8988T (cell line): ENCODE measurements at places on chromosomes 7 and 10.
A peak's percentile ranks its signal among the peaks of the same experiment; 100 is the strongest.

DNA sequence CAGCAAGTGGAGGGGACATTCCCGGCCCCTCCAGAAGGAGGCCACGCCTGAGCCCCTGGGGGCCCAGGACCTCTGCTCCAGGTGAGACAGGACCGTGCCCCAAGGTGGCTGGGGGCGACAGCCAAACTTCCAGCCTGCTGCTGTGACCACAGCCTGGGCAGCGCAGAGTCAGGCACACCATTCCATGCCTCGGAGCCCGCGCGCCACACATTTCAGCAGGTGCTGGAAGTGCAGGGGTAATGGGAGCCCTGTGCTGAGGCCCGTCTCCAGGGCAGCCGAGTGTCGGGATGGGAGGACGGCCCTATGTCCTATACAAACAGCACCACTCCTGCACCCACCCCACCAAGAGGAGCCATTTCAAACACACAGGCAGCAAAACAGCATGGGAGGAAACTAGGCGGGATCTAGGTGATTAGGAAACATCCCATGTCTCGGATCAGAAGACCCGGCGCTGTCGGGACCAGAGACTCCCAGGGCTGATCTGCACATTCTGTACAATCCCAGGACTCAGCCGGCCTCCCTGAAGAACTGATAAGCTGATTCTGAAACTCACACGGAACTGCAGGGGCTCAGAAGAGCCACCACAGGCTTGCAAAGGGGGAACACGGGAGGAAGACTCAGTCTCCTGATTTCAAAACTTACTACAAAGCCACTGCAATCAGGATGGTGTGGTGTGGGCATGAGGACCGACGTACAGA, 272.3 kb downstream of the ELFN1 start:
- no peak for DNase-seq

DNA sequence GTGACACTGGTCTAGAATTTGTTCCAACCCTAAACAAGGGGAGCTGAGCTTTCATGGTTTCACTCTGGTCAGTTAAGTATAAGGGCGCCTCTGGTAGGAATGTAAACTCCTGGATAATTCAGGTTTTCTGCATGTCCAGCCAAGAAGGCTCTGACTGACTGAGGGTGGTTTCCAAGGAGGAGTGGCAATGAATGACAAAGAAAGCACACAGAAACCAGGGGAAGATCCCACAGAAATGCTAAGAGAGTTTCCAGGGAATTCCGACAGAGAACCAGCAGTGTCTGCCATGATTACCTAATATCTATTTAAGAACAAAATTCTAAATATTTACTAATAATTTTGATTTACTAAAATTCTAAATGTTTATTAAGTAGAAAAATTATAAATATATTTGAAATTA, 27.3 kb upstream of the NRG3 start:
- no peak for DNase-seq

DNA sequence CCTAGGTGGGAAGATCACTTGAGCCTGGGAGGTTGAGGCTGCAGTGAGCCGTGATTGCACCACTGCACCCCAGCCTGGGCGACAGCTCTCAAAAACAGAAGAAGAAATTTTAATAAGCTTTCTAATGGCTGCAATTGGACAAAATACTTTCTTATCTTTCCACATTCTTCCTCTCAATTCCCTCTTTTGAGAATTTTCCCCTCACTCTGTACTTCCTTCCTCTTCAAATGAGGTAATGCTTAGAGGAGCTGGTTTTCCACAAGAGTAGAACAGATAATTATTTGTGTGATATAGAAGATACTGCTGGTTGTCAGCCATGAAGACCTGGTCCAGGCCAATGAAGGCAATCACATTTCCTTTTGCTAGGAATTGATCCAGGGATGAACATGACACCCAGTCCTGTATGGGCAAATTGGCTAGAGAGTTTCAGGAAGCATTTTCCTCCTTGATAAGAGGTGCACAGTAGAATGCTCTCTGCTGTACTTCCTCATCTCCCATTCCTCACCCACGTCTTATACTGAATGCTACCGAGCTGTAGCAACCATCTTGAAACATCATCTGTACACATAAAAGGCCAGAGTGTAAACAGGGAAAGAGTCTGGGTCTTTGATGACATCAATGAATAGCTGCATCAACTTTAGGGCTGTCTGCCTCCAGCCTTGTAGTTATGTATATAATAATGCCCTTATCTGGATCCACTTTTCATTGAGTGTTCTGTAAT, 103.9 kb downstream of the CDK6 start:
- DNase-seq, result no peak

GRCh38 chr10:60172363-60172990, 217.2 kb downstream of the ANK3 start:
- DNase-seq, result no peak

DNA sequence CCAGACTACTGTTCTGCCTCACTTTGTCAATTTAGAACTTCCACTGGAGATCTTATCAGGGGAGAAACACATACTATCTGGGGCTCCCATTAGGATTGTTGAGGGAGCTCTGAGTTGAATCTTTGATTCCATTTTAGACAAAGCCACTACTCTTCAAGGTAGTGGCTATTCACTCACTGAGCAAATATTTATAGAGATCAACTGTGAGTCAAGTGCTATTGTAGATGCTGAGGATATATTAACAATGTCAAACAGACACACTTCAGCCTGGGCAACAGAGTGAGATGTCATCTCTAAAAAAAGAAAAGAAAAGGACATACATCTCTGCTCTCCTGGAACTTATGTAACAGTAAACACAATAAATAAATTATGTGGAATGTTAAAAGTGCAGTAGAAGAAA, 315.3 kb downstream of the PTEN start:
- DNase-seq, result no peak

DNA sequence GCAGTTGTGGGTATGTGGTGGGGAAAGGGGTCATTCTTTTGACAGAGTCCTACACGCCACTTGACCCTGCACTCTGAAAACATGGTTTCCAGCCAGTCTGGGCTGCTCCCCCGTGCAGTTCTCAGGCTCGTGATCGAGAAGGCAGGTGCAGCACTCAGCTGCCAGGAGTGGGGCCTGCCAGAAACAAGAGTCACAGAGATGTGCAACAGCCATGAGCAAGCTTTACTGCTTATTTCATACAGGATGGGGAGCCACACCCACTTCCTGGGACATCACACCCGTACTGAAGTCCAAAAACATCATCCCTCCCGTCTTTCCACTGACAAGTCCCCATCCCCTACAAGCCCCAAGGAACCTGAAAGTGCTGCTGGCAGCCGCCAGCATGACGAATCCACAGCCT, 9.3 kb downstream of the ATG9B start:
- peak; percentile 65 for DNase-seq

GRCh38 chr10:31906039-31906438, 22.6 kb downstream of the ARHGAP12 start:
- no peak for DNase-seq

- DNase-seq, result no peak
These were observed 41.0 kb upstream of the SLC29A3 start for GRCh38 chr10:71277914-71278665.

GRCh38 chr7:155701972-155702544, 57.6 kb downstream of the RBM33 start:
- DNase-seq, result no peak

DNA sequence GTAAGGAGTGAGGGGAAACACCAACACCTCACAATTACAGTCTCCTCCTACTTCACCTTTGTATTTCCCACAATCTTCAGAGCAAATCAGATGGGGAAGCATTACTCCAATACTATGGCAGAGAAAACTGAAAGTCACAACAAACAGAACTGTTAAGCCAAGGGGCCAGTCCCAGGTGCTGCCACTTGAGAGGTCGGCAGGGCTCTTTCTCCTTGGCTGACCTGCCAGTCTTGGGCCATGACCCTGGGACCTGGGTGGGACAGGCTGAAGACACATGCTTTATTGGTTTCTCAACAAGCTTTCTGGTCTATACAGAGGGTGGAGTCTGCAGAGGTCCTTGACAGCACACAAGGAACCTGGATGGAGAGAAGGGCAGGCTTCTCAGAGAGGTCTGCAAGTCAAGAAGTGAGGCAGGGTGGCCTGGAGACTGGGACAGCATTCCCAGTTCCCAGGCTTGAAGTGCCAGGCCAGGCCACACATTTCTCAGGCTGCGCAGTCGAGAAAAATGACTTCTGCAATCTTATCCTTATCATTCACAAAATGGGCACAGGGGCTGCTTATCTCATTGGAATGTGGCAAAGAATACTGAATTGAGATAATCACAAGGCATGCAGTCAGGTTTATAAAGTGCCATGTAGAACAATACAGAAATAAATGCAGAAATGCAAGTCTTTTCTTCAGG, 301.0 kb downstream of the CXCL12 start:
- no peak for DNase-seq

DNA sequence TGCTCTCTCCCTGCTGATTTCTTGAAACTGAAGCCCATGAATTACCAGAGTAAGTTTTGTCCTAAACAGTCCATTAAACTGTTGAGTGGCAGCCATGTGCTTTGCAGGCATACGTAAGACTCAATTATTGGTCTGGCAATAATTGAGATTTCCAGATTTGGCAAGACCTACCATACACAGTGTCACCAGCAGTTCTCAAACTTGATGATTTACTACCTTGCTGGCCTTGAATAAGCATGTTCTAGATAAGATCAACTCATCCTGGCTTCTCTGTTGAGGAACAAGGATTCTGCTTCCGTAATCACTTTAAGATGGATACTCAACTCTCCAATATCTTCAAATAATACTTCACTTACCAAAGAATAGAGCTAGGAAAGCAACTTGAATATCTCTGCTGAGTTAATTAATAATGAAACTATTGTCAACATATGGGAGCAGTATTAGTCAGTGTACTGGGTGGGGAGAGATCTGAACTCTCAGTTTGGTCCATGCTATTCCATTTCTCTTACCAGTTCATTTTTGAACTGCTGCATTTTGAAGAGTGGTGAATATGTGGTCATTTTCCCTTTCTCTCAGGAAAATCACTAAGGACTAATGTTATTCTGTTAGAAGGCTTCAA, 181.4 kb downstream of the IPMK start:
- no peak for DNase-seq
